Colonic mucosa (tissue), 4 donors: ENCODE measurements at places on chromosomes 5 and 9.

DNA sequence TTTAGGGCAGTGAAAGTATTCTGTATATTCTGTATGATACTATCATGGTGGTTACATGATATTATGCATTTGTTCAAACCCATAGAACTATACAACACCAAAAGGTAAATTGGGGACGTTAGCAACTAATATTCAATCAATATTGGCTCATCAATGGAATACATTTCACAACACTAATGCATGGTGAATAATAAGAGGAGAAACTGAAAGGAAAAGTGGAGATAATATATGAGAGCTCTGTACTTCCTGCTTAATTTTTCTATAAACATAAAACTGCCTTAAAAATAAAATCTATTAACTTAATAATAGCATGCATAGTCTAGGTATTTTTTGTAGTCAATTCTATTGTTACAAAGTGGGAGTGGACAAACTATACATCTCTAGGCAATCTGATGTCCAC lies 66.3 kb downstream of the TRIM32 start:
- DNase-seq, result no peak

GRCh38 chr5:171447226-171447625 lies 27.8 kb downstream of the FGF18 start:
- no peak for DNase-seq

- DNase-seq, result no peak
These were observed 137.8 kb upstream of the RETREG1 start for GRCh38 chr5:16754601-16755000.

GRCh38 chr9:77965445-77966123 lies 66.0 kb downstream of the GNAQ start:
- no peak for DNase-seq

- no peak for DNase-seq
These were observed 261.6 kb downstream of the BNC2 start for GRCh38 chr9:16608906-16609305.

GRCh38 chr5:139458580-139459407 lies 3.7 kb downstream of the ECSCR start:
- no peak for DNase-seq

DNA sequence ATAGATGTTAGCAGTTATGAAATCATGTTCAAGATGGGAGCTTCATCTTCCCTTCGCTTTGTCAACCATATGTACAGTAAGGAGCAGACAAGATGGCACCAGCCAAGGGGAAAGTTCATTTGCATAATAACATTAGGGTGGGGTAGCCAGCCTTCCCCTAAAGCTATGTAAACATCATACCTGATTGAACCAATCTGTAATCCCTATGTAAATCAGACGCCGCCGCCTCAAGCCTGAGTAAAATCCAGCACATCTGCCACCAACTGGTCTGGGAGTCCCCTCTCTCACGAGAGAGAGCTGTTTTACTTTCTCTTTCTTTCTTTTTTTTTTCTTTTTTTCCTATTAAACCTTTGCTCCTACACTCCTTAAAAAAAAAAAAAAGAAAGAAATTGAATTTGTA lies 30.8 kb upstream of the REEP2 start:
- DNase-seq, result peak; percentile 21

DNA sequence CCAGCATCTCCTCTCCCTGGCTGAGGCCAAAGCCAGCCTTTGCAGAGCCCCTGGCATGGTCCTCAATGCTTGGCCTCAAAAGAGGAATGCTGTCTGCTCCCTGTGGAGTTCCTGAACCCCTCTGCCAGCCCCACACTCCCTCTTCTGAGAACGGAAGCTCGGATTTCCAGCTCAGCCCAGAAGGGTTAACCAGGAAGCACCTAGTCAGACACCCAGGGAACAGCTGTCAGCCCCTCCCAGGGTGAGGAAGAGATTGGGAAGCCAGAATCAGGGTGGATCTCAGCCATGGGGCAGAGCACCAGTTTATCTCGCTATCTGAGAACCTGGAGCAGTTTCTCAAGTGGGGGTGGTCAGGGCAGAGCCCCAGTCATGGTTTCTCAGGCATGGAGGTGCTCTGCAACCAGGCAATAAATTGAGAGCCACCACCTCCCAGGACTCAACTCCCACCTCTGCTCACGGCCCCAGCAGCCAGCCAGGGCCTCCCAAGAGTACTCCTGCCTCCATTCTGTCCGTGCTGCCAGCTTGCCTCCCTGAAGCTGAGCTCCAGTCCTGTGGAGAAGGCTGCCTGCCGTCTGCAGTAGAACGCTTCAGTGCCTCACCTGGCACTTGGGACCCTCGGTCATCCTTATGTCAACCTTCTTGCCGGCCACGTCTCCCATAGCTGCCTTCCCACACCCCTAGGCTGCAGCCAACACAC lies 7.6 kb downstream of the FOXE1 start:
- no peak for DNase-seq

- no peak for DNase-seq
These were observed 344.8 kb downstream of the MTRR start for GRCh38 chr5:8213701-8214240.

DNA sequence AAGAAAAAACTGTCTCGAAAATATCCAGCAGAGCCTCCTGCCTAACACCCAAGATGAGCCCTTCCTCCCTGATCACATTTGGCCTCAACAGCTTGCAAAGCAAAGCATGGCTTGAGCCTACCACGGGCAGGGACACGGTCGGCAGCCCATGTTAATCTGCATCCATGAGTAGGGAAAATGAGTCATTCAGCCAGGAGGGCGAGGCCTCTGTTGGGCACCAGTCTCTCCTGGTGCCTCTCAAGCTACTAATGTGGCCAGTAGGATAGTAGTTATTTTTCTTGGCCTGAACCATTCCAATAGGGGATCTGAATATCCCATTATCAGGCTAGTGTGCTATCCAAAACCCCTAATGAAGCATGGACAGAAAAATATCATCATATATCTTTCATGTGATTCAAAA lies 43.0 kb upstream of the SHB start:
- DNase-seq, result no peak

DNA sequence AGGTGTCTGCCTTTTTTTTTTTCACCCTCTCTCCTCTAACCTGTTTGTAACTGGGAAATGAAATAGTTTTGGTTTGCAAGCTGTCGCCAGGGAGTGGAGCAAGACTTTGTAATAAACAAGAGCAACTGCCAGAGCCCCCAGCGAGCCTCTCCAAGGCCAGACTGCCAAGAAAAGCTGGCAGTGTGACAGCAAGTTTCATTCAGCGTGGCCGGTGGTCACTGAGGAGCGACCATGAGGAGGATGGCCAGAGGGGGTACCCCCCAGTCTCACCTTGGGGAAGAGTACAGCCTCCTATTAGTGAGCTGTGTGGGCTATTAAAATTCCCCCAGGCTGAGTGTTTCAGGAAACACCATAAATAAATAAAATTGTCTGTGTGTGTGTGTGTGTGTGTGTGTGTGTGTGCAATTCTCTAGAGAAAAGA lies 49.9 kb downstream of the ZFAND5 start:
- DNase-seq, result peak; percentile 68

DNA sequence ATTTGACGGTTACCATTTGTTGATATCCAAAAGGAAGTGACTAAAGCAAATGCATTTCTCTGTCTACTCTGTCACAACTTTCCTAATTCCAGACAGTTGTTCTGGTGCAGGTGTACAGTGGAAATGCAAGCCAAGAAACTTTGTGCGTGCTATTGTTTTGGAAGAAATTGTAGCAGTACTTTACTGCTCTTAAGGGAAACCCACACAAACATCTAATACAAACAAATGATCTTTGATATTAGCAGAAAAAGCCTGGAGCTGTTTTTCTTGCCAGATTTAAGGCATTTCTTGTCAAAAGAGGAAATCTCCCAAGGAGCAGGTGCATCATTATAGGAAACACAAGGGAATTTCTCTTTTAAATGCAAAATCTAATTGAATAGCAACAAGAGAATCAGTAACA lies 2.0 kb downstream of the SNCAIP start:
- no peak for DNase-seq

DNA sequence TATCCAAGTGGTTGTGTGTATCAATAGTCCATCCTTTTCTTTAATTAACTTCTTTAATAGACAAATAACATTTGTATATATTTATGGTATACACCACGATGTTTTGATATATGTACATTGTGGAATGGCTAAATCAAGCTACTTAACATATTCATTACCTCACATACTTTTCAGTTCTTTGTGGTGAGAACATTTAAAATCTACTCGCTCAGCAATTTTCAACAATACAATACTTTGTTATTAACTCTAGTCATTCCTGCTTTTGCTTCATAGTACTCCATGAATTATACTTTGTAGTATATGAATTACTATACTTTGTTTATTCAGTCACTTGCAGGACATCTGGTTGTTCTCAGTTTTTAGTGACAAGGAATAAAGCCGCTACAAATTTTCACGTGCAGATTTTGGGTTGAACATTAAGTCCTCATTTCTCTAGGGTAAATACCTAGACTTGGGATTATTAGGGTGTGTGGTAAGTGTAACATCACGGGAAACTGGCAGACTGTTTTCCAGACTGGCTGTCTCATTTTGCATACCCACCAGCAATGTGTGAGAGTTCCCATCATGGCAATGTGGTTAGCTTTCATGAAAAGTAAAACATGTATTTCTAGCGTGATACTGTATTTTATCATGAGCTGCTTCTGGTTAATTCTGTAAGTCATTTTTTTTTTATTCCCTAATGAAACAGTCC lies 354.4 kb upstream of the WWC1 start:
- DNase-seq, result no peak

DNA sequence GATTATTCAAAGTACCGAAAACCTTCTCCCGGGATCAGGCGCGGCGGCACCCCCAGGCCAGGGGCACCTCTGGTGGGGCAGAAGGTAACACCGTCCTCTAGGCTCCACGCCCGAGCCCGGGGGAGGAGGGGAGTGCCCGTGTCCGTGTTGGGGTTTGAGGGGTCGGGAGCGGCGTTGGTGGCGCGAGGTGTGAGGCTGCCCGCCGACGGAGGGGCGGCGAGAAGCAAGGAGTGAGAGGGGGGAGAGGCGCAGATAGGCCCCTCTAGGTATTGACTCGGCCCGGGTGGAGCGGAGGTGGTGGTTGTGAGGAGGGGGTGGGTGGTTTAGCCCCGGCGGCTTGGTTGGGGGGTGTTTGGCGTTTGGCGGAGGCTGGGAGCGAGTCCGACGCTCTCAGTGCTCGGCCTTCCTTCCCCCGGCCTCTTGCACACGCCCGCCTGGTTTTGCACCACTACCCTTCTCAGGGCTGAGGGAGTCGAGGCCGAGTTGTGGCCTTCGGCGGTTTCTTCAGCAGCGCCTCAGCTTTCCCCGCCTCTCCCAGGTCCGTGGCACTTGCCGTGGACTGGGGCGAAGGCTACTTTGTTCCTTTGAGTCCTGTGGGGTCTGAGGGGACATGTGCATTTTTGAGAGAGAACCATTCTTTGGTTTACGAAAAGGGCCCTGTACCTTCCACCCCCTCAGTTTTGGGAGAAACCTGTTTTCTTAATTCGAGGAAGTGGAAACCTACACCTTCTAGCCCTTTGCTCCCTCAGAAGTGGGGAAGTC lies 450 bp downstream of the GPBP1 start:
- no peak for DNase-seq

DNA sequence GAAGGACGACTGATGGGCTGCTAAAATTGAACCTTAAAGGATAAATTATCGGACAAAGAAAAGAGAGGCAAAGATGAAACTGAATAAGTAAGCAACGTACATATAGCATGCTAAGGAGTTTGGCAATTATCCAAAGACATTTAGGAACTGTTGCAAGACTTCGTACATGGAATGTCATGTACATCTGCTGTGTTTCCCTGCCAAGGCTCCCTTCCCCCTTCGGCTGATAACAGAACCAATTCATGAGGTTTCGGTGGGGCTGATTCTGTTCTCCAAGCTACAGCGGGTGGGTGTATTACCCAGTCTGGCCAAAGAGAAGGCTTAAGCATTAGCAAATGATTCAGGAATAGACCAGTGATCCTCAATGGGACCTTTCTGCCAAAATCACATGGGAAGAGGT lies 190.9 kb upstream of the FREM1 start:
- no peak for DNase-seq

DNA sequence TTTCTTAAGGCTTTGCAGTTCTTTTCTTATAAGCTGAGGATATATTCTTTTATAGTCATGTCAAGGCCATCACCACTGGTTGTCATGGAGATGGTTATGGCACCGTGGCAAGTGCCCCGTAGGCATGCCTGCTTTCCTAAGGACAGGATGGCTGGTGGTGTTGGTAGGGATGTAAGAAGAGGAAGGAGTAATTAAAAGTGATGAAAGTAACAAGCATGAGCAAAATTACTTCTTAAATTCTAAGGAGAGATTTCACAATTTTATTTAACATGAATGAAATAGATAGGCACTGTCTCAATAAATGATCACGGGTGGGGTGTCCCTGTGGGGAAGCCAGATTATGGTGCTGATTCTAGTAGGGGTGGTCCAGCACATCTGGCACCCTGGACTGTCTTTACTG lies 290.2 kb upstream of the KLF4 start:
- no peak for DNase-seq

DNA sequence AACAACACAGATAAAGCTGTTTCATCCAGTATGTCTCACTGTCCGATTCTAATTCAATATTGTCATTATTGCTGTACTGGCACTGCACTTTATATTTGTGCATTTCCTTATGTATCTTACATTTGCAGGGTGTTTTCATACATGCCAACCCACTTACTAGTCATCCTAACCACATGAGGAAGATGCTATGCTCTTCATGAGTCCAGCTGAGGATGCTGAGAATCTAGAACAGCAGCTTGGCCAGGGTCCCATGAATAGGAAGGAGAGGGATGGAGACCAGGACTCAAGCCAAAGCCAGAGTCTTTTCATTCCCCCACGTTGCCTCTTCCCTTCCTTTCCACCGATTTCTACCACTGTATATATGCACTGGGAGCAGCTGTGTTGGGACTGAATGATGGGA lies 292.8 kb upstream of the KLF4 start:
- DNase-seq, result no peak

DNA sequence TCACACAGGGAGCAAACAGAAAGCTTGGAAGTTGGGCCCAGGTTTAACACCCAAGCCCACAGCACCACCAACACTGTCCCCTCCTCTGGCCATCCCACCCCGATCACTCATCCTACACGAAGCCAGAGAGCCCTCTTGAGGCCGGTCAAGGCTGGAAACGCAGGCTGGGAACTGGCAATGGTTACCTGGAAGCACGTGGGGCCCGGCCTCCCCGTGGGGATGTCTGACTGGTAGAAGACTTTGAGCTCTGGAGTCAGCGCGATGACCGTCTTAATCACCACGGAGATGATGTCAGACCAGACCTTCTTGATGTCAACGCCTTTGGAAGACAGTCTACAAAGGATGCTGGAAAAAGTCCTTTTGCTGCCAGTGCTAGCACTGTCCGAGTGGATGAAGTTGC lies 104.1 kb downstream of the TTLL11 start:
- DNase-seq, result no peak
